ENCODE measurements at places on chromosomes 1 and 21. TPM values are rescaled to one million over a fixed set of nuclear protein-coding genes. Genes with fewer than 3 reads are reported as not detected.

GRCh38 chr1:70410604-70411359 is at the start of gene CTH:
Gene CTH (plus strand): TSS chr1:70411268. CDS start chr1:70411416, 148 bp downstream.
- peak; percentile 98 for DNase-seq

DNA sequence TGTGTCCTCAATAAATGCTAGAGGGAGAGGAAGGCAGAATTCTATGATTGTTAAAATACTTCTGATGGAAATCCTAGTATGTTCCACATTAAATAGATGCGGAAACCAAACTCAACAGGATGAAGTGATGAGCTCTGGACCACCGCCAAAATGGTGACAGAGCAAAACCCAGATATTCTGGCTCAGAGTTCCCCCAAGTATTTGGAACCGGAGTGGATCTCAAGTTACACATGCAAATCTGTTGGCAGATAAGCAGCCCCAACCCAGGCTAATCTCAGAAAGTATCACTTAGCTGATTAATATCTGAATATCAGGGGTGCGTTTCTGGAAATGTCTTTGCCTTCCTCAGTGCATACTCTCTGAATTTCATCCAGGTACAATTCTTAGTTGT is 17.4 kb upstream of the GRHL3 start:
- DNase-seq, result no peak

DNA sequence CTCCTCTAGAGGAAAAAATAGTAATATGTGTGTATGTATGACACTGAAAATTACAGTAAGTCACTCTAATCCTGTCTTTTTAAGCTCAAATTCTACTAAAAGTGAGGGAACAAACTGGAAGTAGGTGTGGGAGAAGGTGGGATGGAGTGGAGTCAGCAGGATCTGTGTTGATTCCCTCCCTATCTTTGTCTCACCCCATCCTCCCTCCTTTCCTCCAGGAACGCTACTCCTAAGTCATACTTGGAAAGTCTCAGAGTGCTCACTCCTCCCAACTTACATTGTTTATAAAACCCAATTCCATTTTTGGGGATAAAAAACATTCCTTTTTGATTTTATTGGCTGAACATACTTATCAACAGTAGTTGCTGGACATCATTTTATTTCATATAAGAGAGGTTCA is 14.9 kb upstream of the NUP133 start:
- DNase-seq, result no peak

DNA sequence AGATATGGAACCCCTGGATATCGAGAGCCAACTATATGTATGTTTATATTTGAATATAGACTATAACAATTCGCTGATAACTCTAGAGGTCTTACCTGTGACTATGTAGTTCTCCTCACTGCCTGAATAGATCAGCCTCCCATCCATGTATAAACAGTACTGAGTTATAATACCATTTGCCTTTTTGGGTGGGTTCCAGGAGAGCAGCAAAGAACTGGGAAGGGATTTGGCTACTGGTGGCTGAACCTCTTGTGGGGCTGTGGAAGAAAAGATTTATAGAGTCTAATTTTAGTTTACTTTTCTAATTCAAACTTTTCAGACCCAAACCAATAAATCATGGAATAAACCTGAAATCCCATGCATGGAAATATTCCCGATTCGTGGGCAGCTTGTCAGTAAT is 376.9 kb downstream of the USH2A start:
- no peak for DNase-seq

GRCh38 chr1:6603915-6604558 is 1.4 kb upstream of the KLHL21 start:
- no peak for DNase-seq

- no peak for DNase-seq
Measured at GRCh38 chr1:161013131-161013487, 7.8 kb downstream of the F11R start.

DNA sequence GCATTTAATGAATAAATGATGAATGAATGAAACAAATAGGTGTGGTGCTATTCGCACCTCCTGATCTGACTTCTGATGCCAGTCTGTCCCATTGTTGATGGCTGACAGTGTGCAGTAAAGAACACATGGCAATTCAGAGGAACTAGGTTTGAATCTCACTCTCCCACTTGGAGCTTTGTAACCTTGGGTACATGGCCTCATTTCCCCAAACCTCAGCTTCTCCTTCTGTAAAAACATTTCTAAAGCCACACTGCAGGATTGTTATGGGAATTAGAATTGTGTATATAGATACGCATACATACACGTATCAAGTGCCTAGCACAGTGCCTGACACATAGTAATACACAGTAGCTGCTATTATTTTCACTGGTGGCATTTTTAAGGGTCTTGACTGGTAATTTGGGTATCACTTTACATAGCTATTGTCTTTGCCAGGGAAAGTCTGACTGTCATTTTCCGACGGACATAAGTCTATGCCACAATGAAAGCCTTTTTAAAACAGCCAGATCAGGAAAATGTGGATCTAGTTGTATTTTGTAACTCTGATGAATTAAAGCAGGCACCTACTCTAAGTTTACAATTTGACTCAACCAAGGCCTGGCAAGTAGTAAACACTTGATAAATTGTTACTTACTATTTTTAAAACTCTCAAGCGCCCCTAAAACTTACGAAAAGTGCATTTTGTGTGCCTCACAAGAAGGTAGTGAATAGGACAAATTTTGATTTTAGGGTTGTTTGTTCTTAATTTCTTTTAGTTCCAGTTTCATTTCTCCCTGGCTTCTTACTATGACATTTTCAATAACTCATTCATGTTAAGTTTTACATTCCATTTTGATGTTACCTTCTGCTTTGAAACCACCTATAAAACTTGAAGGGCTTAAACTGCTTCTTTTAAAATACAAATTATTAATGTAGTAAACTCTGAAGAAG is 164.4 kb downstream of the SDCCAG8 start:
- DNase-seq, result no peak

DNA sequence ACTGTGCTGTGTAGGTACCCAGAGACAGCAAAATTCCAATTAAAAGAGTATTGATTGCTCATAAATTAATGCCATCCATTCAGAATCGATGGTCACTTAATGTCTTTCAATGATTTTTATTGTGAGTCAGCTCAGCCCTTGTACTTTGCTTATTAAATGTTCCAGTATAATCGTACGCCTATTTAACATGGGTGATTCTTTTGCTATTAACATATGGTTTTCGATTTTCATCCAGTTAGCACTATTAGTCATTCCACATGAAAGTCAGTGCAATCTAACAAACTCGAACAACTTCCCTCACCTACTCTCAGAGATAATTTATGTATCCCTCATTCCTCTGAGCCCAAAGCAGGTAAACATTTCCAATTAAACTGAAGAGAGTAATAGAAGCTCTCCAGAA is 109.6 kb upstream of the APP start:
- no peak for DNase-seq

GRCh38 chr1:26731233-26731902 is 35.6 kb downstream of the ARID1A start:
- no peak for DNase-seq

DNA sequence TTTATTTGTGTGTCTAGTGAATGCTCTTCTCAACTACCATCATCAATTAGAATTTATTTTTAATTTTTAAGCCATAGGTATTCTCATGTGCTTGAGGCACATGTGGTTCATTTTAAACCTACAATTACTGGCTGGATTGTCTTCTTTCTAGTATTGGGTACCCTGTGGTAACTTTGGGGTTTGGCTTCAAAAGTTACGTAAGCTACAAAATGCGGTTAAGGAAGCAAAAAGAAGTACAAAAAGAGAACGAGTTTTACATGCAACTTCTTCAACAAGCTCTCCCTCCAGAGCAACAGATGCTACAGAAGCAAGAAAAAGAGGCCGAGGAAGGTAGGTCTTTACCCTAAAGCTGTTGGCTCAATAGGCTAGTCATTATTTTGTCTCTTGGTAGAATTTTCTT is 25.8 kb downstream of the MACO1 start:
- no peak for DNase-seq

DNA sequence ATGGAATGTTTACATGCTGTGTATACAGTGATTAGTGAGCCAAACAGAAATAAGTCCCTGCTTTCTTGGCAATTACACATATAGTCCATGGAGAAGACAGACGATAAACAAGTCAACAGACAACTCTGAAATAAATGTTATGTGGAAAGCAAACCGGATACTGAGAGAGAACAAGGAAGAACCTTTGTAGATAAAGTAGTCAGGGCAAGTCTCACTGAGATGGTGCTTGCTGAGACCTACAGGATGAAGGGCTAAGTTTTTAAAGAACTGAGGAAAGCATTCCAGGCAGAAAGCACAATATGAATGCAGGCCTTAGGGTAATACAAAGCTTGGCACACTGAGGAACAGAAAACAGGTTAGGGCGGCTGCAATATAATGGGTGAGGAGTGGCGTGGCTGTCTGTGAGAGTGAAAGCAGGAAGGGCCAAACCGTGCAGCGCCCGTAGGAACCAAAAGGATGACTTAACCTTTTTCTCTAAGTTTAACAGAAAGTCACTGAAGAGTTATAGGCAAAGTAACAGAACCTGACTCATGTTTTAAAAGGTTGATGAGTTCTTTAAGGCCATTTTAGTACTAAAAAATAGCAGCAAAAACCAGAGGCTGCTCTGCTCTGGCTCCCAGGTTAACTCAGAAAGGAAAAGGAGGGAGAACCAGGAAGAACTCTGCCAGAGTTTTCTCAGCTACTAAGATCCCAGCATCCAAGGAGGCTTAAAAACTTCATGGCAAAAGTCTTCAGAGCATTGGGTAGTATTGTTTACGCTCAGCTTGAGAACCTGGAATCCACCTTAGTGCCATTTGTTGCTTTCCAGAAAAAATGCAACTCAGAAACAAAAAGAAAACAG is 8.7 kb upstream of the TTF2 start:
- no peak for DNase-seq

DNA sequence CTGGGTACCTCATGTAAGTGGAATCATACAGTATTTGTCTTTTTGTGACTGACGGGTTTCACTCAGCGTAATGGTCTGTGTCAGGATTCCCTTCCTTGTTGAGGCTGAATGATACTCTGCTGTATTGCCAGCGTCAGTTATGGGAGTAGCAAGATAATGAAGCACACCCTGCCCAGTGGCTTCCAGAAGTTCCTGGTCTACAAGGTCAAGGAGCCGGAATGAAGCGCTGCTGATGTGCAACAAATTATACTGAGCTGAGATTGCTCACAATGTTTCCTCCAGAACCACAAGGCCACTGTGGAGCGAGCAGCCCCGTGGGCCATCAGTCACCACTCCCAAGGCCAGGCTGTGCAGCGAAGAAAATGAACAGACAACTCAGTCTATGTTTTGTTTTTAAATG is 24.0 kb upstream of the TDRD10 start:
- no peak for DNase-seq

GRCh38 chr1:160344241-160344640 is 1.1 kb downstream of the NCSTN start:
- DNase-seq, result no peak

DNA sequence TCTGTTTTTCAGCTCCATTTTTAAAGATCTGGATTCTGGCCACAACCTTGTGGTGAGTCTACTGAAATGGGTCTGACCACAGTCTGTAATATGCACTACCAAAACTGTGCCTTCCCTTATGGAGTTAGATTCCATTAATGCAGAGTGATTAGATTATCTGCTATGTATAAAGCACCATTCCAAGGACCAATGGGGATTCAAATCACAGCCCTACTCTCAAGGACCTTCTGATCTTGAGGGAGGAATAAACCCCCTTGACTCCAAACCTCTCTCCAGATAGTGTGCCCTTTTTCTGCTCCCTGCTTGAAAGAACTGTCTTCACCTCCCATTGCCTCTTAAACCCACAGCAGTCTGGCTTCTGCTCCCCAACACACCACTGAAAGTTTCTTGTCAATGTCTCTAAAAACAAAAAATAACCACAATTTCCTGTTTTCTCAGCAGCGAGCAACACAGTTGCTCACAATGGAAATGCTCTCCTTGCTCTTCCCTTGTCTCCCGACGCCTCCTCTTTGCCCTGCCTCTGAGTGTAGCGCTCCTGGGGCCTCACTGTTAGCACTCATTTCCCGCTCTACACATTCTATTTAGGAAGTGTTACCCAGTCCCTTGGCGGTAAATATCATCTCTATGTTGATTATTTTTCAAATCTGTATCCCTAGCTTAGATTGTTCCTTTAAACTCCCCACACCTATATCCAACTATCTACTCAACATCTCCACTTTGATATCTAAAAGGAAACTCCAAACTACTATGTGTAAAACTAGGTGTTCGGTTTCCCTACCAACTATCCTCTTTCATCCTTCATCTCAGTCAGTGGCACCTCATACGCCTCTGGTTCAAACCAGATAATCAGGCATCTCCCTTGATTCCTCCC is 13.6 kb downstream of the PCNX2 start:
- no peak for DNase-seq

DNA sequence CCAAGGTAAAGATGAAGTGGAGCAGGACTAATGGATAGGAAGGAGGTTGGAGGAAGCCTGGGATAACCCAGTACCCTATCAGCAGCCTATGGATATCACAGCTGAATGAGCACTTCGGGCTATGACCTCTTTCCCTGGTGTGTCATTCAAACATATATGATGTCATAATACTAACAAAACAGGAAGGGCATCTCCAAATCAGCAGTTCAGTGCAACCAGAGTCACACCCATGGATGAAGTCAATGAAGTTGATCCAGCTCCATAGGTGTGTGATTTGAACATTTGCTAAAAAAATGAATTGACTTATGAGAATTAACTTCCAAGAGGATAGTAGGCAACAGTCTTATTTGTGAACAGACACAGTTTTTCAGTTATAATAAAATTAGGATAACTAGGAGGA is 1.7 kb upstream of the C1orf116 start:
- no peak for DNase-seq

ESPN gene
- total RNA-seq, result not detected

KLHDC8A gene
- total RNA-seq, result 4.2 TPM

OR2T29 gene
- not detected for total RNA-seq

A3GALT2 gene
- not detected for total RNA-seq

GPR25 gene
- not detected for total RNA-seq

ATAD3C gene
- 1.2 TPM for total RNA-seq
